A172 (cell line): ENCODE measurements at places on chromosomes 6 and 20. TPM values are rescaled to one million over a fixed set of nuclear protein-coding genes. Genes with fewer than 3 reads are reported as not detected.

TCP11 gene
- total RNA-seq, result not detected in 2 replicates

GRCh38 chr6:62119401-62119800 is 166.6 kb downstream of the KHDRBS2 start:
- DNase-seq, result no peak

- DNase-seq, result no peak
Measured at GRCh38 chr6:90350689-90351554, 54.3 kb upstream of the BACH2 start.

DNA sequence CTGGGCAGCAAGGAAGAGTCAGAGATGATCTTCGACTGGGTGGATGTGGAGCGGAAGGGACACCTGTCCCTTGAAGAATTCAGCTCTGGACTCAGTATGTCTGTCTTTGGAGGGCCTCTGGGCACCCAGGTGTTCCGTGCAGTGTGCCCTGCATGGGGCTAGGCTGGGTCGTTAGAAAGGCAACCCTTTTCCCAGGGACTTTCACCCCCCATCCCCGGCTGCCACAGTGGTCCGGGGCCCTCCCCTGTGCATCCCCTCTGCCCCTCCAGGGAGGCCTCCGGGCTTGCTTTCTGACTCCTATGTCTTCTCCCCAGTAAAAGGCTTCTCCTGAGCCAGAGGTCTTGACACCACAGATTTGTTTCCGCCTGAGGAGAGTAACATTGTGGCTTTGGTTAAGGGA is 16.2 kb downstream of the RAB44 start:
- no peak for DNase-seq

DNA sequence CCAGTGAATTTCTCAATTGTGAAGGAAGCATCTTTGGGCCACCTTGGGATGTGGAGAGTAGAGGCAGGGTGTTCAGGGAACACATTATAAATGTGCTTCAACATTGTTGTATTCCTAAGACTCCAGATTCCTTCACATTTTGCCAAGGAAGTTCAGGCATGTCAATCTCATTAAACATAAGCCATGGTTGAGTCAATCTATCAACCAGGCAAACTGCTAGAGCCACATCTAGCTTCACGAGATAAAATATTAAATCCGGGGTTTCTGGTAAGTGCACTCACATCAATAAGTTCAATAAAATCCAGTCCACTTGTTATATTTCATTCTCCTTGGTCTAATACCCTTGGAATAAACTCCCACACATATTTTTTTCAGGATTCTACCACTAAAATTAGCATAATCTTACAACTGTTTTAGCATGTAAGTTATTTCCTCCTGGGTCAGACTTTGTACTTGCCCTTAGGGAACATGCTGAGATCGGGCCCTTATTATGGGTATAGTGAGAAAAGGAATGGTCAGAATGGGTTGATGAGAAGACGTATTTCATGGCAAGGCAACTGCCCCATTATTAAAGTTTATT is 93.6 kb downstream of the ADTRP start:
- no peak for DNase-seq

DNA sequence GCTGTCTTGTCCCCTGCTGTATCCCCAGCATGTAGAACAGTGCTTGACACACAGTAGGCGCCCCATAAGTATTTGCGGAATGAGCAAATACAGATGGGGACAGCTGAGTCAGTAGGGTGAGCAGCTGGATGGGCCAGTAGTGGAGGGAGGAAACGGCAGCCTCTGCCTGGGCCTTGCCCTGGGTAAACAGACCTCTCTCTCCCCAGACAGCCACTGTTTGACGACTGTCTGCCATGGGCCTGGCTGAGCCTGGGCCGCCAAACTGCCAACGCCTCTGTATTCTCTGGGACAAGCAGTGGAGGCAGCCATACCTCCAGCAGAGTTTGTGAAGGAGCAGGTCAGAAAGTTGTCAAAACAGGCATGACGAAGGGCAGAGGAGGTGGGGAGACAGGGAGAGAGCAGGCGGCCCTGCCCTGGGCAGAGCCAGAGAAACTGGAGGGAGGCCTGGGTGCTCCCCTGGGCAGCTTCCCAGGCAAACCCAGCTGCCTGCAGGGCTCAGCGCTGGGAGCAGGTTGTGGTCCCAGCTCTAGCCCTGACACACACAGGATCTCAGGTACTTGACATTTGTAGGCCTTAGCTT is 15.2 kb downstream of the HNF4A start:
- no peak for DNase-seq

DNA sequence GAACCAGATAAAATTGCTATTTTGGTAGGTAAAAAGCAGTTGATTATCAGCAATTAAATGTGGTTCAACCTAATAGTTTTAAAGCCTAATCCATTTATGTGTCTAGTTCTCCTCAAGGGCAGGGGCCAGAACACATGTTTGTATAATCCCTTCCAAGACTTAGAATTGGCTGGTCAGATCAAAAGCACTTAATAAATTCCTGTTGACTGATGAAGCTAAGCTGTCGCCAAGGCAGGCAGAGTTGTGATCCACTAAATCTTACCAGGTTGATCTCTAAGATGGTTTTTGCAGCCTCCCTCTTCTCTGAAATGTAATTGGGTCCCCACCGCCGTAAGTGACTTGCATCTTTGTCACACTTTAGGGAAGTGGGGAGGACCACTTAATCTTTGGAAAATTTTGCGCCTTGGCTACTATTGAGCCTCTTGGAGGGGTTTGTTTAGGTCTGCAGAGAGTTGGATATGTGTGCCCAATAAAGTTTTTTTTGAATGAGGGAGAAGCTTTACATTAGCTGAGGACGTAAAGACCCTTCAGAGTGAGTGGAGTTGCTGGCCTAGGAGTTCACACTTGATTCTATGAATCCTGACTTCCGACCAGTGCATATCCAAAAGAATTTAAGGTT is 65.9 kb downstream of the PHF20 start:
- DNase-seq, result no peak

DNA sequence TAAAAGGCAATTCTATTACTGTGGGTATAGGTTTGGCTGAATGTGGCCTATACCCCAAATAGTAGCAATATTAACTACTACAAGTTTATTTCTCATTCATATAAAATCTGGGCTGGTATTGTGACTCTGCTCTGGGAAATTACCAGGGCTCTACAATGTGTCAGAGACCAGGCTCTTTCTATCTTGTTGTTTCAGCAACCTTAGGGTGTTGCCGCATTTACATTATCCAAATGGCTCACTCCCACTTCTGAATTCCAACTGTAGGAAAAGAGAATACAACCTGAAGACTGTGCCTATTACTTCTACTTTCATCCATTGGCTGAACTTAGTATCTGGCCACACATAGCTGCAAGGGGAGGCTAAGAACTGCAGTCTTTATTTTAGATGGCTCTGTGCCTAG is 106.7 kb upstream of the CENPW start:
- DNase-seq, result no peak

- DNase-seq, result peak; percentile 37
Measured at GRCh38 chr6:75922226-75922625, 150.2 kb downstream of the IMPG1 start.

PBX2 gene
- total RNA-seq, result 18.1 and 21.4 TPM in 2 replicates

DNA sequence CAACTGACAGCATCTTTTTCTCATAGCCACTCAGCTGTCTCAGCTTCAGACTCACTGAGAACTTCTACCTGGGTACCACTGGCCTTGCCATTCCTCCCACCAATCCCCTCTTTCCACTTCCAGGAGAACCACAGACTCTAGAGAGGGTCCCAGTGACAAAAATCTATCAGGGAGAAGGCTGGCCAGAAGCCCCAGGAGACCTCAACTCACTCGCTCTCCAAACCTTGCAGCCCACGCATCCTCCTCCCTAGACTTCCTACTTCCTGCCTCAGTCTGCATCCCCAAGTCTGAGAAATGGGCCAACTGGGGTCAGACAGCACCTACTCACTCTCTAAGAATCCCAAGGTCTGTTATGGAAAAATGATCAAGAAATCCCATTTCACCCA is 1.2 kb downstream of the TMEM239 start:
- DNase-seq, result no peak

OVOL2 gene
- total RNA-seq, result not detected in 2 replicates

DNA sequence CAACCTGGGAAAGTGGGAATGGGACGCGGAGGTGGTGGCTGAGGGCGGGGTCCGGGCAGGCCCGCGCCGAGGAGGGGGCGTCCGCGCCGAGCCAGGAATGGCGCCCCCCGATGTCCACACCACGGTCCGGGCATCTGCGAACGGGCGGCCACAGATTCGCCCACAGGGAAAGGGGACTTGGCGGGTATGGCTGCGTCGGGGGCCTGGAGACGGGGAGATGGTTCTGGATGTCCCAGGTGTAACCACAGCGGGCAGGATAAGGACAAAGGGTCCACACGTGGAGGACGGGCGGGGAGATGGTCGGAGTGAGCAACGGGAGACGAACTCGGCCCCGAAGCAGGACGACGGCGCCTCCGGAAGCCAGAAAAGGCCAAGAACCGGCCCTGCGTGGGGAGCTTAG is 124.6 kb downstream of the WDR27 start:
- DNase-seq, result no peak

- no peak for DNase-seq
Measured at GRCh38 chr6:82259389-82259788, 11.8 kb upstream of the IBTK start.

GOPC gene
- total RNA-seq, result 31.6 and 41.6 TPM in 2 replicates

SLC12A5 gene
- 0.90 and 3.4 TPM in 2 replicates for total RNA-seq

- no peak for DNase-seq
Measured at GRCh38 chr6:156778454-156779205, 1.5 kb downstream of the ARID1B start.

CASS4 gene
- not detected in 2 replicates for total RNA-seq

- peak; percentile 68 for DNase-seq
Measured at GRCh38 chr6:31114970-31115849, 610 bp downstream of the PSORS1C1 start.

DNA sequence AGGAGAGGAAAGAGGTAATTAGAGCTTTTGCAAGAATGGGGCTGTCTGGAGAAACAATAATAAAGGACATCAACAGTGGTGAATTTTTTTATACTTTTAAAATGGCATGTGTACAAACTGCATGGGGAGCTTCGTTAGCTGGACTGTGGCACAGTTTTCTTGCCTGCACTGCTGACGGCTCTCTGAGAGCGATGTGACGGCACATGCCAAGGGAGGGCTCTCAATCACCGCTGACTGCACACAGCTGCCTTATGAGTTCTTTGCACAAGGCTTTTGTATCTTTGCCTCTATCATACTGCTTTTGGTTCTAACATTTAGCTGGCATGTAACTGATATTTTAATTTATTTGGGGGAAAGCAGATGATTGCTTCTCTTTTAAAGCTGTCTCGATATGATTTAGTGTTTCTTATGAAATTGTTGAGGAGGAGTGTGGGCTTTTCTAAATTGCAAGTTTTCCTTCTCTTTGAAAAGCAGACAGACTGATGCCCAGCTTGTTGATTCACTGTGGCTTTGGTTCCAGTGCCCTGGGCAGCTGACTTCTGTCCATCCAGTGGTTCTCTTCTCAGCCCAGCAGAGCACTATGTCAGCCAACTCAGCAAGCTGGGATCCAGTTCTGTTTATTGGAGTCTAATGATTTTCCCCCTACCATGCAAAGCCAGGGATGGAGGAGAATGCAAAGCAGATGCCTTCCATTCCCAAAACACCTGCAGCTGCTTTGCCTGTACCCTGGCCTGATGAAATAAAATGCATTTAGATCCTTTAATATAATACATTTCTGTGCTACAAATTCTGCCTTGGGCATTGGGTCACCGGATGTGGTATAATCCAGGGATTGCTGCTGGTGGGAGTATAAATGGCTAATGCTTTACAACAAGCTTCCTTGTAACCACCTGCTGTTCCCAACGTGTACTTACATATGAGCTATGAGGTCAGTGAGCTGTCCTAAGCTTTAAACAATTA is 323.9 kb downstream of the ZFAND3 start:
- DNase-seq, result no peak

DNA sequence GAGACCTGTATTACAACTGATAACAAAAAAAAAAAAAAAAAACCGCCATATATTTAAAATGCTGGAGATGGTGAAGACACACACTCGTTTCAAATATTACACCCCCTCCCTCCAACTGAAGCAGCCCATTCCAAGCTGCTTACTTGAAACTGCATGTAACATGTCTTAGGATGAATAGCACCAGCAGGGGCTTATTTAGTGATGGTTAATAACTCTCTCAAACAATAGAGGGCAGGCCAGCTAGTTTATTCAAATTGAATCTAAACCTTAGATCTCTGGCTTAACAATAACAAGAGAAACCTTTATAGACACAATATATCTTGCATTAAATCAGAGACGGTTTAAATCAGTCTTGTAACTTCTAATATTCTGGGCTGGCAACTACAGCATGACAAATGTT is 9.3 kb upstream of the JPH2 start:
- no peak for DNase-seq

DNA sequence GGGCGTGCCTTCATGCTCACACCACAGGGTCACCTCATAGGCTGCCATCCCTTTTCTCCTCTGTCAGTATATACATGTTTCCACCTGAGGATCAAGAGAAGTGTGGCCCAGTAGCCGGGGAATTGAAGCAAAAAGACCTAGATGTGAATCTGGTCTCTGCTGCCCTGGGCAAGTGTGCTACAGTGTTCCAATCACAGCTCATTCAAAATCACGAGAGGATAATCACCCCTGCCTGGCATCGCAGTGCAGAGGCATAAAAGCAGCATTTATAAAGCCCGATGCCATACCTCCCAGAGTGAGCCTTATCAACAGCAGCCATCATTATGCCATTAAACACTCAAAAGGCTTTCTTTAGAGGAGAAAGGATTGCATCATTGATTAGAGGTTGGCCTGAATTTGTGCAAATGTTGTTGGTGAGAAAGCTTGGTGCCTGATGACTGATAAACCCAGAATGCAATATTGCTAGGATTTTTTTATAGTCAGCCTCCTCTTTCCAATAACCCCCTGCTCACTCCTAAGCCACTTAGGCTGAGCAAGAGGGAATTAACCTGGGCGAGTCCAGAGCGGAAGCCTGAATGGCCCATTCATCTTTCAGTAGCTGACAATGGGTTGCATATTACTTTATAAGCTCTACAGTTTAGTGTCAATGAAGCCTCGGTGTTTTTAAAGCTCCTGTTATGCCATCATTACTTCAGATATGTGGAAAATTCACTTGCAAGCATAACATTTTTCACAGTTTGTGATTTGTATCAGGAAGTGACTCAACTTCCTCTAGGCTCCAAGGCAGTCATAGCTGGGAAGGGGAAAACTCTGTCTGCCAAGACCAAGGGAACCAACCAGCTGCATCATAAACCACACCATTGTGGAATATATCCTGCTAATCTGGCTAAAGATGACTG is 92.5 kb upstream of the NXT1 start:
- peak; percentile 97 for DNase-seq

KCNQ2 gene
- 0.31 and 0.36 TPM in 2 replicates for total RNA-seq

SDHAF4 gene
- total RNA-seq, result 15.6 and 31.1 TPM in 2 replicates

DNA sequence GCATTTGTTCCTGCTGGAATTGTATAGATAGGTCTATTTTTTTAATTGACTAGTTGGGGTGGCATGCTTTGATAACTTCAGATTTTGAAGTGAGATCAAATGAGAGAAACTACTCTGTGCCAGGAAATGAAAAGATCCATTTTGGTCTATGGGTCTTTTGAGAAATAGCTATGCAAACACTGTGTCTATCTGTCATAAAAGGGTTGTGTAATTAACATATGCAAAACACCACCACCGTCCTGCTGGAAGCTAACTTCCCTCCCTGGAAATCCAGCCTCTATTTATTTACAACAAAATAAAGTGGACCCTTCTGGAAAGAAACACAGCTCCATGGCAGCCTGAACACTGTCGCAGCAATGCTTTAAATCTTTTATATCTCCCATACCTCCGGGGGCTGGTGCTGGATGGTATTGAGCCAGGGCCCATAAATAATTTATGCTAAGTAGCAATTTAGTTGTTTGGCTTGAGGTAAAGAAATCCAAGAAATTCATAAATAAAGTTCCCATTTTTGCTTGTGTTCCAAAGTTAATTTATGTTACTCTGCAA is 244.2 kb upstream of the POU3F2 start:
- DNase-seq, result no peak

RAET1G gene
- 1.1 and 2.0 TPM in 2 replicates for total RNA-seq

PLA2G7 gene
- total RNA-seq, result not detected in 2 replicates

- peak; percentile 57 for DNase-seq
Measured at GRCh38 chr6:80022803-80023202, 18.4 kb downstream of the TTK start.
